ENCODE measurements at places on chromosomes 4 and X.

DNA sequence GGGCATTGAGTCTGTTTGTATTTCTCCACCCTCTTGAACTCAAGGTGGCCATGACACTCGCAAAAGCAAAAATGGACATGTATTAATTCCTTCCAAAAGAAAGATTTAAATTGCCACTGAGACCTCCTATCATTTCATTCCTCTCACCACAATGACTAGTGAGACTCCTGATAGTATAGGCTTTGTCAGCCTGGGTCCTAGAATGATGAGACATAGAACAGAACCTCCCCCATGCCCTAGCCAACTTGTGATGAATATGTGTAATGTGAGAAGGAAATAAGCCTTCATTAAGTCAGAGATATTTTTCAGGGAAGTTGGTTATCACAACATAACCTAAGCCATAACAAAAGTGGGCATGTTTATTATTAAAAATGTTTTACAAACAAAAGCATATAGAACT is 62.5 kb downstream of the ASB9 start:
- no peak for DNase-seq

GRCh38 chrX:141341743-141342142 is 99.4 kb upstream of the SPANXC start:
- DNase-seq: no peak

DNA sequence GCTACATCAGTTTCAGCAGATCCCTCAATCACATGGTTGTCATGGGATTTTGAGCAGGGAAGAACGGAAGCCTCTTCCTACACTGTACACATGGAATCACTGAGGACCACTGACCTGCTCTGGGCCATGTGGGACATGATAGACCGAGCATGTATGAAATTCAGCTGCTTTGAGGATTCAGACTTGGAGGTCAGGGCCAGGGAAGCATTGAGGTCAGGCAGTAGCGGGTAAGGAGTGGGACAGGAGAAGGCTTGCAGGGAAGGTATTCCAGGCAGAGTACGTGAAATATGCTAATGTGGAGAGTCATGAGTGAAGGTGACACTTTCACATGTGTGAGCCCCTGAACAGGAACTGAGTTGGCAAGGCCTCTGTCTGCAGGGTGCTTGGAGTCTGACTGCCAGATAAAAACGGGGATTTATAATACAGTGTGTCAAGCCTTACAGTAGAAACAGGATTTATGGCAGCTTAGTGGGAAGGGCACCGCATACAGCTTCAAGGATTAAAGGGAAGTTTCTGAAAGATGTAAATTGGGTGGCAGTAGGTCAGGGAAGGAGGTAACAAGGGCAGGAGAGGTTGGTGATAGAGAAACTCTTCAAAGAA is 111.7 kb downstream of the STK32B start:
- no peak for DNase-seq

GRCh38 chrX:17602245-17602644 is 135.0 kb upstream of the SCML1 start:
- DNase-seq: no peak

DNA sequence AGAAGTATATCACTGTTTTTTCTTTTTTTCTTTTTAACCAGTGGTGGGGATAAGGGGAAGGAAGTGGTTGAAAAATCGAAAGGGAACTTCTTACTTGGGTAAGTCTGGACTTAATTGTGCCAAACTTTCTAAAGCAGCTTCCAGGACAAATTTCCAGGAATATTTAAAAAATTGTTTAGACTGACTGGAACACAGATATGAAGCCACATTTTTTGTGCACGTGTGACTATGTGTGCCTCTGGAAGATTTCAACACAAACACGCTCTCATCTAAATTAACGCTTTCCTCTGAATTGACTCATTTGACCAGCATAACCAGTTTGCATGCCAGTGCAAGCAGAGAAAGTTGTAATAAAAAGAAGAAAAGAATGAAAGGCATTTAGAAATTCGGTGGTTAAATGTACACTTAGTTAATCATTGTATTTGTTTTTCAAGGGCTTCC is 18.8 kb upstream of the YTHDC1 start:
- no peak for DNase-seq

DNA sequence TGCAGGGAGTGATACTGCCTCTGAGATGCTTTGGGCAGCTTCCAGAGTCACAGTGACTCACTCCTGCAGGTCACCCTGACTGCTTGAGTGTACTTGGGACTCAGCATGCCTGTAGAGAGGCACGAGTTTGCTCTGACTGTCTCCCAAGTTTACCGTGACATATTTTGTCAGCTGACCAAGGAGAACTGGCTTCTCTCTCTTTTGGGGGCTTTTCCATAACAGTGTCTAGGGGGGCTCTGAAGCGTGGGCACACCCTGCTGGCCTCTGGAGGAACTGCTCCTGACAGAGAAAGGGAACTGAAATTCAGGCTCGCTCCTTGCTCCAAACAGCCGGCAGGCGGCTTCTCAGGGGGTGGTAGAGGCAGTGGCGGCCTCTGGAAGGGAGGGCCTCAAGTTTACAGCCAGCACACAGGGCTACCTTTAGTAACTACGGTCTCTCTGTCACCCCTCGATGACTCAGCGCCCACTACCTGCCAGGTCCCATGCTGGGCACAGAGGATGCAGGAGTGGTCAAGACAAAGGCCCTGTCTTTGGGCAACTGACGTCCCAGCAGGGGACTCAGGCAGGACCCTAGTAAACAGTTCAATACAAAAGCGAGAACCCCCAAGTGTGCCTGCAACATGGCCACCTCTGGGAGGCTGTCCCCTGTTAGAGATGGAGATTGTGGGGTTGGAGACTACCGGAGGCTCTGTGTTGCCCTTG is 17.8 kb downstream of the ZNF185 start:
- DNase-seq: peak; percentile 59

- DNase-seq: no peak
These were observed 7.0 kb downstream of the TNIP3 start for GRCh38 chr4:121156822-121157769.

GRCh38 chr4:5018096-5018495 is 1.2 kb downstream of the CYTL1 start:
- DNase-seq: no peak

DNA sequence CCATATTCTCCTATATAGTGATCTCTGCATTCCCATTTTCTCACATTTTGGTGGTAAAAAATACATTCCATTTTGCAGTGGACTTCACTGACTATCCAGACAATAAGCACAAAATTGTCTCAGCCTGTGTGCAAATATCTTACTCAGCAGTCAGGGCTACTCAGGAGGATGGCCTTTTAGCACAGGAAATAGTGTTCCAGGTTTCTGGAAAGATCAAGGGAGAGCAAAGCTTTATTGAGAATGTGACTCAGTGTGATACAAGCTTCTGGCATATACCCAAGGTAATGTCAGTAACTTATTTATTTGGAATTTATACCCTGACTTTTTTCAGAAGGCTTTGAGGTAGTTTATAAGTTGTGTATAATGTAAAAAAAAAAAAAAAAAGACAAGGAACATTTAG is 233.4 kb downstream of the TEX13A start:
- no peak for DNase-seq

DNA sequence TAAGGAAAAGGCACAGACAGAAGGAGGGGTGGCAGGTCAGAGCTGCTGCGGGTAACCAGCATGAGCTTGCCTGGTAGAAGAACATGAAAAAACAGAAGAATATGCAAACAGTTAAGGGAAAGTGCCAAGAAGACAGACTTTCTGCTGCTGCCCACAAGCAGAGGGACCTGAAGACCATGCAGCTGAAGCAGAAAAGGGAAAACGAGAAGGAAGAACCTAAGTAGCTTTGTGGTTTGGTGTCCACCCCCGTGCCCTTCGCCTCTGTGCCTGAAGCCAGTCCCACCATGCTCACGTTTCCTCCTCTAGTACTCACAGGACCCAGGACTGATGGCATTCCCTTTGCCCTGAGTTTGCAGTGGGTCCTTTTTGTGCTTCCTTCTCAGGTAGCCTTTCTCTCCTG is 62.8 kb downstream of the UBA6 start:
- peak; percentile 14 for DNase-seq

- peak; percentile 28 for DNase-seq
These were observed 529 bp upstream of the CITED1 start for GRCh38 chrX:72306085-72306801.

GRCh38 chr4:151727365-151727764 is 33.4 kb downstream of the GATB start:
- no peak for DNase-seq

DNA sequence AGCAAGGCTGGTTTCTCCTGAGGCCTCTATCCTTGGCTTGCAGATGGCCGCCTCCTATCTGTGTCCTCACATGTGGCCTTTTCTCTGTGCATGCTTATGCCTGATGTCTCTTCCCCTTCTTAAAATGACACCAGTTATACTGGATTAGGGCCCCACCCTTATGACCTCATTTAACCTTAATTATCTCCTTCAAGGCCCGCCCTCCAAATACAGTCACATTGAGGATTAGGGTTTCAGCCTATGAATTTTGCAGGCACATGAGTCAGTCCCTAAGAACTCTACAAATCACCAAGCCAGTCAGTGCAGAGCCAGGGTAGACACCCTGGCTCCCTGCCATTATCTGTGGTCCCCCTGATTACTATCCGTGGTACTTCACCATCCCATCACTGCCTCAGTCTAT is 51.6 kb downstream of the MAML3 start:
- no peak for DNase-seq

- no peak for DNase-seq
These were observed 28.5 kb downstream of the TBCK start for GRCh38 chr4:106287353-106287969.

- no peak for DNase-seq
These were observed 19.5 kb downstream of the SMPX start for GRCh38 chrX:21738210-21738949.

DNA sequence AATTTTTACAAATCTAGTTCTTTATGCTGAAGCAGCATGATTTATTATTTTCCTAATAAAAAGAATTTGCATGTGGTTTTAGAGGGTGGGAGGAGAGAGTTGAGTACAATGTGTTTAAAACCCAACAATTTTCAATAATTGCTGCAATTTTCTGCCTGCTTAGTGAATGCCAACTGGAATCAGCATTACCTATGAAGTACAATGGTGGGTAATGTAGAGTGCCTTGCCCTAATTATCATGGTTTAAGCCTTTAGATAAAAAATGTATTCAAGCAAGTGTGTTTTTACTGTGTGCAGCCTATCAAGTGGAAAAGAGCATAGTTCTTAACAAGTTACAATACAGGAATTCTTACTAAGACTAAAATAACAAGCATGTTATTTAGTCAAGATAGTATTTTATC is 77.9 kb upstream of the ANKRD50 start:
- DNase-seq: no peak

DNA sequence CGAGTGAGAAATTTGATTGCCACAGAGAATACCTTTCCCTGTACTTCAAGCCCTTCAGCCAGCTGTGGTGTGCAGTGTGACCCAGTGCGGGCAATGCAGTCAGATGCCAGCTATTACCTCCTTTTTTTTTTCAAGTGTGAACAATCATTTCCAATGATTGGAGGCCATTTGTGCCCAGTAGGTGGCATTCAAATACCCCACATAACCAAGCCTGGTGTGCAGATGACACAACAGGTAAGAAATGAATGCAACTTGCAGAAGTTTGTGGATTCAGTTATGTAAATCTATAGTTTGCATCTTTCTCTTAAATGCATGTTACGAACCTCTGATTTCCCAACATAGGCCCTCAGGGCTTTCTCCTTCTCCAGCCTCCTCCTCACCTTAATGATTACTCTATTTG is 98.0 kb downstream of the CLCN4 start:
- no peak for DNase-seq

DNA sequence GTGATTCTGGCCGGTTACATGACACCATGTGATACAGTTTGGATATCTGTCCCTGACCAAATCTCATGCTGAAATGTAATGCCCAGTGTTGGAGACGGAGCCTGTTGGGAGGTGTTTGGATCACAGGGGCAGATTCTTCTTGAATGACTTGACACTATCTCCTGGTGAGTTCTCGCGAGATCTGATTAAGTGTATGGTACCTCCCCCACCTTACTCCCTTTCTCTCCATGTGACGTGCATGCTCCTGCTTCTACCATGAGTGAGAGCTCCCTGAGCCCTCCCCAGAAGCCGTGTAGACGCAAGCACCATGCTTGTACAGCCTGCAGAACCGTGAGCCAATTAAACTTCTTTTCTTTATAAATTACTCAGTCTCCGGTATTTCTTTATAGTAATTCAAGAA is 23.6 kb downstream of the CPE start:
- no peak for DNase-seq

- DNase-seq: no peak
These were observed 14.8 kb downstream of the LHFPL1 start for GRCh38 chrX:112664924-112665323.

DNA sequence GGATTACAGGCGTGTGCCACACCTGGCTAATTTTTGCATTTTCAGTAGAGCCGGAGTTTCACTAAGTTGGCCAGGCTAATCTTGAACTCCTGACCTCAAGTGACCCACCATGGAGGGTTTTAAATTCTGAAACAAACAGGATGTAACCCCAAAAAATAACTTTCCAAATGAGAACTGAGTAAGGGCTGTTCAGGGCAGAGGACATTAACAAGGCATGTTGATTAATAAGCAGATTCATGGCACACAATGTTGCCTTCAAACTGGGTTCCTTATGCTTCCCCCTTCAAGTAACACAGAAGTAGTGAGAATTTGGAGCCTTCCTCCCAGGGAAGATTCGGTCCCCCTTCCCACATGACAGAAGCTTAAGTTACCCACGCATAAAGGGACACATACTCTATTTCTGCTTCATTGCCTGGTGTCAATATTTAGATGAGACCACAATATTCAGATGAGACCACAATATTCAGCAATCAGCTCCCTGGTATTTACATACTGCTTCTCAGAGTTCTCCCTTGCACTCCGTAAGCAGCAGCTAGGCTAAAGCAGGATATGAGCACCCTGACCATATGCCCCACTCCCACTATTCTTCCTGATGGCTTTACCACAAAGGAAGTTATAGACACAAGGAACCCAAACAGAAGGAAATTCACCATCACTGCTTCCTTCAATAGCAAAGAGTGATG is 21.4 kb downstream of the GRSF1 start:
- peak; percentile 21 for DNase-seq

GRCh38 chrX:27815209-27815608 is 7.4 kb downstream of the MAGEB10 start:
- no peak for DNase-seq

- no peak for DNase-seq
These were observed 31.2 kb upstream of the NSUN7 start for GRCh38 chr4:40718586-40718985.

- no peak for DNase-seq
These were observed 114.6 kb downstream of the CPZ start for GRCh38 chr4:8707045-8707781.

DNA sequence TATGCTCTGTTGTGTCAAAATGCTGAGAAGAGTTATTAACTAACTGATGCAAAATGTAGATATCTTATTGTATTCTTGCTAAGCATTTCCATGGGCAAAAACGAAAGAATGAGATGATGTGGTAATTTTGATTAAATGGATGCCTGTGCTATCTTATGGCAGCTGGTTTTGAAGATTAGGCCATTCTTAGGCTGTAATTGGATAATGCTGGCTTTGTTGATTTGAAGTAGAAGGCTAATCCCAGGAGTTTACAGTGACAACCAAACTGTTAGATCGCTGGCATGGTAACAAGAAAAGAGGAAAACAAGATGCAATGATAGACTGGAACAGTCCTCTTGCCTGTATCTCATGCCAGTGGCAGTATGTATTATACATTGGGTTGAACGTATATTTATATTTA is 74.1 kb upstream of the WDR44 start:
- no peak for DNase-seq

- no peak for DNase-seq
These were observed 2.1 kb downstream of the DCLK2 start for GRCh38 chr4:150080337-150080736.

- DNase-seq: no peak
These were observed 85.0 kb upstream of the HELT start for GRCh38 chr4:184933311-184933710.

GRCh38 chr4:156495836-156496235 is 475.8 kb downstream of the PDGFC start:
- no peak for DNase-seq

All from GM20000 (cell line).